ENCODE measurements at places on chromosomes 1 and 21.

GRCh38 chr1:116676291-116676690, 8.8 kb upstream of the IGSF3 start:
- no peak for DNase-seq

- no peak for DNase-seq
Observed at GRCh38 chr1:19426294-19427086, 58.8 kb downstream of the CAPZB start.

- DNase-seq, result no peak
Observed at GRCh38 chr21:33035147-33035546, 9.4 kb downstream of the OLIG2 start.

DNA sequence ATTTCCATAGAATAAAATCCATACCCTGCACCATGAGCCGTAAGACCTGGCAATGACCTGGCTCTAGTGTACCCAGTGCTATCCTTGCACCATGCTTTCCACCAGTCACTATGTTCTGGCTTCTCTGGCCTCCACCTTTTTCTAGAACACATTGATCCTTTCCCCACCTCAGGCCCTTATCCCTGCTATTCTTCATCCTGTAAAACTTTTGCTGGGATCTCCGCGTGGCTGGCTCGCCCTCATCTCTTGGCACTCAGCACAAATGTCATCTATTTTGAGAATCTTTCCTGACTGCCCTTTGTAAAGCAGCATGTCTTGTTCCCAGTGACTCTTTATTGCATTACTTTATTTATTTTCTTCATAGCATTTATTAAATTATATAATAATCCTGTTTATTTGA, 169.8 kb upstream of the B3GALT2 start:
- no peak for DNase-seq

DNA sequence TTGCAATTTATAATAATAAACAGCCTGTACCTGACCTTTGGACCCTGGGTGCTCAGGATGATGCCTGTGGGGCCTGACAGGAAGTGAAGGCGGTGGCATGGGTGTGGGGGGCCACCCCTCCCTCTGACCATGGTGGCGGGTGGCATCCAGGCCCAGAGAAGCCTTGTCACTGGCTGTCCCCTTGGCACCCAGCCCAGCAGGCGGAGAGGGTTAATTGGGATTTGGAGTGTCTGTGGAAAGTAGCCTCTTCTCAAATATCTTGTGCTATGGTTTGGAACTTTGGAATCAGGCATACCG, 20.5 kb downstream of the SOX13 start:
- no peak for DNase-seq

- no peak for DNase-seq
Observed at GRCh38 chr1:17475752-17476151, 36.3 kb upstream of the RCC2 start.

DNA sequence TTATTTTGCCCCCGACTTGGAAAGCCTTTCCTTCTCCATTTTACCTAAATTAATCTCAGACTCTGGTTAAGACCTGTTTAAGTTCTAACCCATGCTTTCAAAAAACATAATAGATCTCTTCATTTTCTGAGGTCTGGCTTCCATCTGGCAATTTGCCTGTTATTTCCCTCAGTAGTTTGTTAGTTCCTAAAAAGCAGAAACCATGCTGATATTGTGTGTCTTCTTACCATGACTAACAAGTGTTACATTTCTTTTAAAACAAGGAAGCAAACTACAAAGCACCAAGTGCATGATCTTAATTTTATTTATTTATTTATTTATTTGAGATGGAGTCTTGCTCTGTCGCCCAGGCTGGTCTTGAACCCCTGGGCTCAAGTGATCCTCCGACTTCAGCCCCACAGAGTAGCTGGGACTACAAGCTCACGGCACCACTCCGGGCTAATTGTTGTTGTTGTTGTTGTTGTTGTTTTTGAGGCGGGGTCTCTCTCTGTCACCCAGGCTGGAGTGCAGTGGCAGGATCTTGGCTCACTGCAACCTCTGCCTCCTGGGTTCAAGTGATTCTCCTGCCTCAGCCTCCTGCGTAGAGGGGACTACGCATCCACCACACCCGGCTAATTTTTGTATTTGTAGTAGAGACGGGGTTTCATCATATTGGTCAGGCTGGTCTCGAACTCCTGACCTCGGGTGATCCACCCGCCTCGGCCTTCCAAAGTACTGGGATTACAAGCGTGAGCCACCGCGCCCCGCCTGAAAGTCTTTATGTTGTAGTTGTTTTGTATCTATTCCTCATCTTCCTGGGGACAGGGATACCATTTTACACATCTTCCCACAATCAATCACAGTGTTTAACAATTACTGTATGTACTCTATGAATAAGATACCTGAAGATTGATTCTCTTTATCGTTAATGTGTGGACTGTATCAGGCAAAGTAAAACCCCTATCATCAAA, 1.3 kb upstream of the PATJ start:
- DNase-seq, result no peak

DNA sequence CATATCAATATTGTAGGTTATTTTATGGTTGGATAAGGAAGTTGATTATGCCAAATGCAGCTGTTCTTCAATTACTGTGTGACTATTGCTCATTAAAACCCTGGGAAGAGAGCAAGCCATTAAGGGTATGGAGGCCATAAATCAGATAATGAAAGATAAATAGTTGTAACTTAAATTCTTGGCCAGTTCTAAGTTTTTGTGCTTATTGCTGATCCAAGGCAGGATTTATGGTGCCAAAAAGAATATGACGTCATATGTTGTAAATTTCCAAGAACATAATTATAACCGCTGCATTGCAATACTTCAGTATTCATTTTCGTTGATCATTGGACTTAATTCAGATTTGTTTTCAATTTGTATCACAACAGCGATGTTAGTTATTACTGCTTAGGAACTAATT, 211.6 kb downstream of the LRRC40 start:
- DNase-seq, result no peak

- no peak for DNase-seq
Observed at GRCh38 chr1:243343970-243344937, 88.4 kb downstream of the SDCCAG8 start.

DNA sequence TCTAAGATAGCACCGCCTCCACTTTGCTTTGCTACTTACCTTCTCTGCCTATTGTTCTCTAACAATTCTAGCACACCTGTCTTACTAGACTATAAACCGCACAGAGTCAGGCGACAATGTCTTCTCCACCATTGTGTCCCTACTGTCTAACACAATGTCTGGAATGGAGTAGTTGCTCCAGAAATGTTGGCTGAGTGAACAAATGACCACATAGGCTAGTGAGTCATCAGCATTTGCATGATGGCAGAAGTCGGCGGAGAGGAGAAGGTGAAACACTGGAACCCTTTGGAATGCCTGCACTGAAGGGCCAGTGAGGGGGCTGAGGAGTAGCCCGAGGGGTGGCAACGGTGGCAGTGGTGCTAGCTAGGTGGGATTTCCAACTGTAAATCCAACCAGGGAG, 14.0 kb upstream of the PABPC4 start:
- DNase-seq, result no peak

DNA sequence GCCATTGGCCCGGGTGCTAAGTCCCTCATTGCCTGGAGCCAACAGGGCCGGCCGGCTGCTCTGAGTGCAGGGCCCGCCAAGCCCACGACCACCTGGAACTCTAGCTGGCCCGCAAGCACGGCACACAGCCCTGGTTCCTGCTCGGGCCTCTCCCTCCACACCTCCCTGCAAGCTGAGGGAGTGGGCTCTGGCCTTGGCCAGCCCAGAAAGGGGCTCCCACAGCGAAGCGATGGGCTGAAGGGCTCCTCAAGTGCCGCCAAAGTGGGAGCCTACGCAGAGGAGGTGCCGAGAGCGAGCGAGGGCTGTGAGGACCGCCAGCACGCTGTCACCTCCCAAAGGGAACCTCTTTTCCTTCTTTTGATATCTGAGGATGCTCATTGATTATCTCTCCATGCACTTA, 283.4 kb downstream of the PRDM2 start:
- DNase-seq, result no peak

DNA sequence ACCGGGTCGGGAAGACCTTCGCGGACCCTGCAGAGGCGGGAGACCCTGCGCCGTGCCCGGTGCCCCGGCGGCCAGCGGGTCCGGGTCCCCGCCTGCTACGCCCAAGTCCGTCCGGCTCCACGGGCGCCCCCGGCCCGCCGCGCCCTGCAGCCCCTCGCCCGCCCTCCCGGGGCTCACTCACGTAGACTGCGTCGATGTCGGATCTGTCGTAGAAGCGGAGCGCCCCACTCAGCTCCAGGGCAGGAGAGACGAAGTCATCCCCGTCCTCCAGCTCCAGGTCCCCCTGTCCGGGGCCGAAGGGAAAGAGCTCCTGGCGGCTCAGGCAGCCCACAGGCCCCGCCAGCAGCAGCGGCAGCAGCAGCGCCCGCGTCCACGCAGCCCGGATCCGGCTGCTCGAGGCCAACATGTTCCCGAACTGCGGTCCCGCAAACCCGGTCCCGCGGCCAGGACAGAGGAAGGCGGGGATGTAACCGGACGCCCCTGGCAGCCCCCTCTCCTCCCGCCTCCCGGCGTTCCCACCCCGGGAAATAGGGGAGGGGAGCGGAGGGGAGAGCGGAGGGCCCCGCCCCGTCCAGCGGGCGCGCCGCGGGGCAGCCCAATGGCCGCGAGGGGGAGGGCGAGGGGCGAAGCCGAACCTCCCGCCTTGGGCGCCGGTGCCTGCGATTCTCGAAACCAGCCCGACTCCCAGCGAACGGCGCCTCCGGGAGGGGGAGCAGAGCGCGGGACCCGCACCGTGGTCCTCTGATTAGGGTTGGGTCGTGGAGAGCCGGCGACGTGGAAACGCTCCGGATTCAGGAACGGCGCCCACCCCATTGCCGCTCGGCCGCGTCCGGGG, at the start of gene NID1:
Gene NID1 (minus strand): TSS at position 417 of the 835 bp plus-strand sequence. CDS start 11 bp downstream, at position 406.
- peak; percentile 22 for DNase-seq

DNA sequence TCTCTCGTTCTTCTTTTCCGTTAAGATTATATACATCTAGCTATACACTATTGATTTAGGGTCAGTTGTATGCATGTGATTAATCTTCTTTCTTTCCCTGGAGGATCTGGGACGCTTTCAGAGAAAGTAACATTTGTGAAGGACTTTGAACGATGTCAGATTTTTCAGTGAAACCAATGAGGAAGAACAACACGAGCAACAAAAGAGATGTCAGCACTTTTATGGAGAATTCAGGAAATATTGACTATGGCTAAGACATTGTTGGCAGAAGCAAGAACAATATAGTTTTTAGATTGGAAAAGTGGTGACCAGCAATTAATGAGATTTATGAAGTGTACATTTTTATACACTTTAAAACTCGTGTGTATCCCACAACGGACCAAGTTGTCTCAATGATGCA, 355.5 kb downstream of the TGFB2 start:
- DNase-seq, result no peak

- DNase-seq, result no peak
Observed at GRCh38 chr1:110846861-110847260, 26.1 kb upstream of the CD53 start.

DNA sequence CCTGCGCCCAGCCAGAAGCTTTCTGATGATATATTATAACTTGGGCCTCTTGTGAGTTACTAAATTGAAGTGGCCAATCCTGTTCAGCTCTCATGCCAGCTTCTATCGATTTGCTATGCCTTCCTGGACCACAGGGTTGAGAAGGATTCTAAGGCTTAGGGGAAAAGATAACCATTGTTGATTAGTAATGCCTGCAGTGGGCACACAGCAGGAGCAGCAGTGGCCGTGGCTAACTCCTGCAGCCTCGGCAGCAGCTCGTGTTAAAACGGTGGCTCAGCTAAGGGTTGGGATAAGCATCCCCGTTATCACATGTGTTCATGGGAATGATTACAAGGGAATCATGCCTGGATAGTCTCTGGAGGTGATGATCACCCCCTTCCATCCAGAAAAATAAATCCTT, 20.5 kb upstream of the KCNE2 start:
- no peak for DNase-seq

DNA sequence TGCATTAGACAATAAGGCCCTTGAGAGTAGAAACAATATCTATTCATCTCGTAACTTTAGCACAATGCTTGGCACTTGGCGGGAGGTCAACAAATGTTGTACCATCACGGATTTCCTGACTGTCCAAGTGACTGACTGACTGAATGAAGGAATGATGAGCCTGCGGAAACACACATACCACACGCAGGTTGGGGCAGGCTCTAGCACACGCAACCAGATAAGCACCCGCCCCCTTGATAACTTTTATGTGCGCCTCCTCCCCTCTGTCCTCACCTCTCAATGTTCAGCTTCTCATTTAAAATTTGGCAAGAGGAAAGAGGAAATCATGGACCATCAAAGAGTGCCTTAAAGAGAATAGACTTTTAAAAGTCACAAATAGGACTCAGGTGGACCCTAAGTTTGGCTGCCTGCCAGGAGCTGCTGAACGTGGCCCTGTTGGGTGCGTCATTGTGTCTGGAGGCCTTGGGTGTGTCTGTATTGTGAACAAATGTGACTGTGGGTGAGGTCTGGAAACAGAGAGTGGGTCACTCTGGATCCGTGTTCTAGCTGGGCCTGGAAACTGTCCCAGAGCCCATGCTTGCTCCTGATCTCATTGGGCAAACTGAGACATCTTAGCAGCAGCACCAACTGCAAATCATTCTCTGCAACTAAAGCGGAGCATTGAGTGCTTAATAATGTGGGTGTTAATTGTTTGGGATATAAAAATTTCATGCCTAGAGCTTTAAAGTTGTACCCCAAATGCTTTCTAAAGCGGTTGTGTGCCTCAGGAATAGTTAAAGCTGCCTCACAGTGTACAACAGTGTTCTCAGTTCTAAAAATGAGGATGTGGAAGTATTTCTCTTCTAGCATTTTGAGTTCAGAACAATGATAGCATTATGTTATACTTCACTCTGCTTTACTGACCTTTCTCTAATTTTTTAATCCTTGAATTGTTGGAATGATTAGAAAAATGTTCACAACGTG, 47.6 kb upstream of the ABCG1 start:
- DNase-seq, result no peak

DNA sequence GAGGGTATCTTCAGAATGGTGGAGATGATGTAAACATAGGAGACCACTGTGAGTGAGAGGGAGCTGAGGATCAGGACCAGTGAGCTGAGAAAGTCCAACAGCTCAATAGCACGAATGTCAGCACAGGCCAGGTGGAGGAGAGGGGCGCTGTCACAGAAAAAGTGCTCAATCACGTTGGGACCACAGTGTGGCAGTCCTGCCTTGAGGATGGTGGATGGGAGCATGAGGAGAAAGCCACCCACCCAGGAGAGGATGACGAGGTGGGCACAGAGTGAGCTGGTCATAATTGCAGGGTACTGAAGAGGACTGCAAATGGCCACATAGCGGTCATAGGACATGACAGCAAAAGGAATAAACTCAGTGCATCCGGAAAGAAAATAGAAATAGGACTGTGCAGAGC, 8.1 kb downstream of the OR11L1 start:
- no peak for DNase-seq

- no peak for DNase-seq
Observed at GRCh38 chr21:37421306-37421705, 54.7 kb downstream of the DYRK1A start.

DNA sequence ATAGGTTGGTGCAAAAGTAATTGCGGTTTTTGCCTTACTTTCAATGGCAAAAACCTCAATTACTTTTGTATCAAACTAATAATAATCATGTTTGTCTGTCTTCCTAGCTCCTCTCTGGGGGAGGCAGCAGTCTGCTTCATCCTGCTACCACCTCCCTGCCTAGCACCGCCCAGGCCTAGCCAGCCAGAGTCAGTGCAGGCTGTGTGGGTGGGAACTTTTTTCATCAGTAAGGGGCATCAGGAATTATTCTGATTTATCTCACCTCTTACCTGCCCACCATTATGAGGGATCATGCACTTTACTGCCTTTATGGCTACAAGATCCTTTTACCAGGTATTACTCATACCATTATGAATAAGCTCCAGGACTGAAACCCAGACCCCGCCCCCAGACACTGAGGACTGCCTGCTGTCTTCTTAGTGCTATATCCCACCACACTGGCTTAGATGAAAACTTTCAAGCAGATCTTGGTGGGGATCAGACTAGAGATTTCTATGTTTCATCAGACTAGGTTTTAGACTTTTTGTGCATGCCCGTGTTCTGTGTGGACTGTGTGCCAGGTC, 116.4 kb downstream of the PBX1 start:
- DNase-seq, result no peak

Data from stimulated activated CD4-positive, alpha-beta T cell treated with anti-CD3 and anti-CD28 coated beads, Interleukin-1b, Interleukin-23, amount 100 ng/mL, for 4 hours (primary cell).